NCI-H1105 (cell line): ENCODE measurements at places on chromosomes 2 and 18.

DNA sequence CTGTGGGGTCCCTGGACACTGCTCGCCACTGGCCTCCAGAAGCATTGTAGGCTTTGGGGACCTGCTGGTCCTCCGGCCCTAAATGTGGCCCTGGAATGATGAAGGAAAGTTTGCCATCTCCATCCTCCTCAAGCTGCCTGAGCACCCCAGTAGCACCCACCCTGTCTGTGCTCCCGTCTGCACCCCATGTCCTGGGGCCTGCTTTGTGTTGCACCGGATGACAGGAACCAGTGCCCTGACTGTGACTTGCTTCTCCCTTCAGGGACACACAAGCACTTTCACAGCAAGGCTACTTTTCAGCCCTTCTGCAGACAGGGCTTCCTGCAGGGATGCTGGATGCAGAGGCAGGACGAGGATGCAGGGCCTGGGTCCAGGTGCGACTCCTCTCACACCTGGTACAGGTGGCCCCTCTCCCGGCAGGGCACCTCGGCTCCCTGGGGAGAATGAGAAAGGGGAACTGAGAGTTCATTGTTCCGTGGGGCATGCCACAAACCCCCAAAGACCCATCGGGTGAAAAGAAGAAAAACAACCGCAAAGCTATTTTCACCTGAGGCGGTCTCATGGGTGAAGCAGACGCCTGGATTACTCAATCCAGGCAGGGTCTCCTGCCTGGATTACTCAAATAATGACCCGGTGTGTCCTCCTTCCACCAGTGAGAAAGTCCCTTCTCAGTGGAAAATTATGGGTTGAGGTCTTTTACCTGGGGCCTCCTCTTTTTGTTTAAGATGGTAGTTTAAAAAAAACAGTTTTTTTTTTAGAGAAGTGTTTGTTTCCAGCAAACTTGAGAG, 74.9 kb downstream of the LONRF2 start:
- no peak for DNase-seq

GRCh38 chr2:131413148-131413747, 49.3 kb upstream of the RAB6D start:
- peak; percentile 41 for DNase-seq

DNA sequence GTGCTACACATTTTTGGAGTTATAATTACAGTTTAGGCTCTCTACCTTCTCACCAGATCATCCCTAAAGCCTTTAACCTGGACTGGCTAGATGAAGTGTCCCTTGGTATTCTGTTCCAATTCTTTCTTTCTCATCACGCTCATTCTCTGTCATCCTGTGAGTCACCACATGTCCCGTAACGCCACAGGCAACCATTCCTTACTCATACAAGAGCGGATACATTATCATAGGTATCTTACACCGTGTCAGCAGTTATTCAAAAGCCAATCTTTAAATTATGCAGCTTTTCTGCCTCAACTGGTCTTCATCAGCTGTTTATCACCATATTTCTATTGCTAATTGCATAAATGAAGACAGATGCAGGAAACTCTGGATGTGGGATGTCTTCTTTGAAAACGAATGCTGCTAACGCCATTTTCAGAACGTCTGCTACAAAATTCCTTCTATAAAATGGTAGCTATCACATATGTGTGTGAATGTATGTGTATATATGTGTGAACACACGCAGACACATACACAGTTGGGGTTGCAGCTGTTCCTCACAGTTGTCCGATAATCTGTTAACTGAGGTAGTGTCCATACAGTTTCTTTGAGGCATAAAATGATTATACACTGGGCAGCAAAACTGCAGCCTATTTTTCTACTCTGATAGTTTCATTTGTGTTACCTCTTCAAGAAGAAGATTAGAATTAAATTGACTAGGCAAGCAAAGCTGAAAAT, 47.9 kb downstream of the EML6 start:
- DNase-seq: no peak

GRCh38 chr2:228474466-228474865, 293.0 kb upstream of the SPHKAP start:
- no peak for DNase-seq

DNA sequence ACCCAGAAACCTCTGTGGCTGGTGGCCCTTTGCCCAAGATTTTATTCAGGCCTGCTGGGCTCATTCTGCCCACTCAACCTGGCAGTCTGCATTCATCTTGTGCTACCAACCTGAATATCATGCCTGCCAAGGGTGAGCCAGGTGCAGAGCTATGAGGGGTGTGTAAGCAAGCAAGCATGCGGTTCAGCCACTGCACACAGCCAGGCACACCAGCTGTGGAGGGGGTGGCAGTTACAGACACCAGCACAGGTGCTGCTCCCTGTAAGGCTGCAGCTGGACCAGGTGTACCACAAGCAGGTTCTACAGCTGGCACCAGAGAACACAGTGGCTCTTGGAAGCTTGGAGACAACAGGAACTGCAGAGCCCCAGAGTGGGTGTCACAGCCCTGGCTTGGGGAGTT, 633.2 kb downstream of the FBXO15 start:
- no peak for DNase-seq

GRCh38 chr2:26644188-26644835, 3.1 kb upstream of the CIB4 start:
- DNase-seq: no peak

DNA sequence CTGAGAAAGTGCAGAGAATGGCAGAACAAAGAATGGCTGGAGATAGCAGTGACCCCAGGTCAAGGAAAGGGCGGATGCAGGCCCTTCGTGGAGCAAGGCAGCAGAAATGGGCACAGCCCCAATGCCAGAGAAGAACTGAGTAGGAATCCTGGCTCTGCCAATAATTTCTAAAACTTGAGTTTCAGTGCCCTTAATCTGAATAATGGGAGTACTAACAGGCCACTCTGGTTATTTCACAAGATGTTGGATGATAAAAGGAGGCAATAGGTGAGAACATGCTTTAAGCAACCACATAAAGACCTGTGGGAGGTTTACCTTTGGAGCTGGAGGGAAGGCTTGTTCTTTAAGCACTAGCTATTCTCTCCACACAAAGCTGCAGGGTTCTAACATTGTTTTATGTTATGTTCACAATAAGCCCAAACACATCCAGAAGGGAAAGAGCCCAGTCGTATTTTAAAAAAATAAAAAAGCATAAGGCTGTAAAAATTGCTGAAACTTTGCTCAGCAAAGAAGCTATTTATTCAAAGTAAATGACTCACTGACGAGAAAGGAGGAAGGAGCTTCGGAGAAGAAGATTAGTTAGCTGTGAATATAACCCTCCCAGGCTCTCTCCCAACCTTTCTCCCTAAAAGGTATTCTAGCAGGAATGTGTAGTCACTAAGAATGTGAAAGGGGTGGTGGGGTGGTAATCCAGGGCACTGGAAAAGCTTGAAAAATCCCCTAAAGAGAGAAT, 470.2 kb downstream of the TXNL1 start:
- no peak for DNase-seq

DNA sequence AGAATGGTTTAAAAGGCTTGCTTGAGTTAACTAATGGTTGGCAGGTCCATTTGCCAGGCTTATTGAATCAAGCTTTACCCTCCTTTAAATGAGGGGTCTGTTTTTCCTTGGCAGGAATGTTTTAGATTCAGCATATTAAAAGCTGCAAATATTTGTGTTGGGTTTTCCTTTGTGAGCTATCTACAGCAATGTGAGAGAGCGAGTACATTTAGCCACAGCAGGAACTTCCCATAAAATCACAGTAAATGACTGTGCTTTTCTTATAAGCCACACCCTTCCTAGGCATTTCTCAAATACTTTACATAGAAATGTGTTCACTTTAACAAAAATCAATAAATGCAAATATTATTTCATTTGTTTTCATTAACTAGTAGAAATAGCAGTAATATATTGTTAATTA, 23.9 kb downstream of the CALCRL start:
- DNase-seq: no peak

- no peak for DNase-seq
These were observed 37.8 kb downstream of the VIT start for GRCh38 chr2:36734304-36734703.

- no peak for DNase-seq
These were observed 889.1 kb upstream of the ZEB2 start for GRCh38 chr2:145408980-145409379.
